ENCODE measurements at places on chromosomes 3 and 15. TPM values are rescaled to one million over a fixed set of nuclear protein-coding genes. Genes with fewer than 3 reads are reported as not detected.

The NANOGP8 gene
- total RNA-seq, result 0.59 TPM

The GREM1 gene
- 3.1 TPM for total RNA-seq

The SLC15A2 gene
- 63.6 TPM for total RNA-seq

The SCAANT1 gene
- total RNA-seq, result not detected

The LSAMP gene
- 20.1 TPM for total RNA-seq

The GATA2 gene
- 68.3 TPM for total RNA-seq

The LRCH3 gene
- 35.7 TPM for total RNA-seq

The GRAMD1C gene
- total RNA-seq, result 9.2 TPM

The PTPN9 gene
- total RNA-seq, result 31.4 TPM
